Activated T-helper 1 cell treated with anti-CD3 and anti-CD28 coated beads, Interleukin-12 subunit alpha, Interleukin-12 subunit beta, Interleukin-2, Interleukin-4 antibody, amounts not matched to agents 30 ng/mL and 10 ng/mL and 1 ng/mL, durations not matched to agents 14 hours and 24 hours and 36 hours (primary cell): ENCODE measurements at places on chromosomes 6 and 20.

- no peak for DNase-seq
Observed at GRCh38 chr6:39931607-39932006, 2.7 kb downstream of the MOCS1 start.

DNA sequence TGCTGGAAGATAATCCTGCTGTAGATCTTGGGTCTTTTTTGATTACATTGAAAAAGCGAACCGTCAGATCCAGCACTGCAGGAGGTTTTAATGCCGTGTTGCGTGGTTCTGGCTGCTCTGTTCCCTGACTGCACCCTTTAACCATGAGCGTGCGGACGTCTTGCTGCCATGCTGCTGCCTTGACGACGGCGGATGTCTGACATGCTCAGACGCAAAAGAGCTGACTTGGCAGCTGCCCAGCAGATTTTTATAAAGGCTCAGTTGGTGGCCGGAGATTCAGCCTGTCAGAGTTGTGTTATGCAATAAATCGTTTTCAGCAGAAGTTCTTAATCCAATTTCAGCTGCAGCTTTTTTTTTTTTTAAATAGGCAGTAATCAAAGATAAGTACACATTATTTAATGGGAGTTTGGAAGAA, 119.4 kb downstream of the JARID2 start:
- DNase-seq, result no peak

DNA sequence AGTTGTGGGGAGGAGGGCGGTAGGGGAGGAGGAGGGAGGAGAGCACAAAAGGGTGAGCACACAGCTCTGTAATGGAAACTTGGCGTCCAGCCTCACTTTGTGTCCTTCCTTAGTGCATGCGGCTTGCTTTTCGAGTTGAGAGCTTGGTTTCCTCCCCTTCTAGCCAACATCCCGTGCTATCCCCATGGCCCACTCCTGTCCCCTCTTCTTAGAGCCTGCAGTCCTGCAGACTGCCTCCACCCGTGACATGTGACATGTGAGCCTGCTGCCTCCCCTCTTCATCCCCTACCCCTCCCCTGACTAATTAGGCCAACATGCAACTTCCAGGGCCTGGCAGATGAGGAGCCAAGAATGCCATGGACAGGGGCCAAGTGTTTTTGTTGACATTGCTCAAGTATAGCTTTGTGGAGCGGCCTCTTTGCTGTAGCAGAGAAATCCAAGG, 63.2 kb downstream of the SLC24A3 start:
- no peak for DNase-seq

GRCh38 chr6:75467966-75468365, 25.6 kb downstream of the FILIP1 start:
- no peak for DNase-seq

DNA sequence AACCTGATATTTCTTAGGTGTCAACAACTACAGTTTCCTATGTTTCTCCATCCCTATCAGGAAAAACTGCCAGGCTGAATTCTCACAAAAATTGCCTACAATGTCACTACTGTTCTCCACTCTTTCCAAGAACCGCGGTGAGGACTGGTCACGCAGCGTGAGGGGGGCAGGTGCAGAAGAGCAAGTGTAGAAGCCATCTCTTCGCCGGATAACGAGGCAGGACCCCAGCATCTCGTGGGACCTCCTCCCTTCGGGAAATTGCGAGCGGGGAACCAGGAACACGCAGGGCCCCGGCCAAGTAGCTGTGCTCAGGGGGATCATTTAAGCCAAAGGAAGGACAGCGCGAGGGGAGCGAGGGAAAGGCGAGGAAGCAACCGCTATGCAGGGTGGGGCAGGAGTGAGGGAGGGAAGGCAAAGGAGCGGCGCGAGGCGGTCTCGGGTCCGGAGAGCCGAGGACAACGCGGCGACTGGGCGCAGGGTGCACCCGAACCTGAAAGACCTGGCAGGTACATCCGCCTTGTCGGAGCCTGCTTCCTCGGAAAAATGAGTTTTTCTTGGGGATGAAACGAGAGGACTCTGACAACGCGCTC, 559 bp downstream of the APMAP start:
- no peak for DNase-seq

DNA sequence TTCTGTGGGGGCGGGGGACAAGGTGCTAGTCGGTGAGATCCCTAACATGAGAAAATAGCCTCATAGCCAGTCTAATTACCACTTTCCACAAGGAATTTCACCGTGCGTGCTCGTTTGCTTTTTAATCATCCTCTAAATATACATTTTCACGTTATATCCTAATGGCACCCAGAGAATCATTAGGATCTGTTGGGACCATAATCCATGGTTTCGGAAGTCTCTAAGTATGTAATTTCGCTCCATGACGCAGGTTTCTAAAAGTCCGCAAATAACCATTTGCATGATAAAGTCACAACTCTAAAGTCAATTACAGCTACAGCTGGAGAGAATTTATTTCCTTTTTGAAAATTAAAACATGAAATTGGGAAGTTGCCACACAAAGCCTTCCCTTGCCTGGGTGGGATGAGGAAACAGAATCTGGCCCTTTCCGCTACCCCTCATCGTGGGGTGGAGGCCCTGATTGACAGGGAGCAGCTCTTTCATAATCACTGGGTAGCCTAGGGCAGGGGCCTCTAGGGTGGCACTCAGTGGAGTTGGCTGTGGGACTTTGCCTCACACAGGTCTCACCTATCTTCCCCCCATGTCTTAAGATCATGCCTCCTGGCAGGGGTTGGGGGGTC, 81.9 kb downstream of the LRFN2 start:
- DNase-seq, result no peak

DNA sequence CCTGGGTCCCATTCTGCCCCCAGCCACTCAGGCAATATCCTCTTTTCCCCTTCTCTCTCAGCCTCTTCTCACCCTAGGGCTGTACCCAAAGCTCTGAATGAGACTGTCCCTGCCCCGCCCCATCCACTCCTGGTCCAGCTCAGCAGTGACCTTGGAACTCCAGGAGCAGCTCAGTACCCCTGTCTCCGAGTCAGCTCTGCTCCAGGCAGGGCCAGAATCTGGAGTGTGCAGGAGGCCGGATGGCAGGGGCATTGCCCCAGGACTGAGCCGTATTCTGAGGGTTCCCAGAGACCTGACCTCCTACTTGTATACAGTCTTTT, 2.0 kb upstream of the RAET1G start:
- no peak for DNase-seq

DNA sequence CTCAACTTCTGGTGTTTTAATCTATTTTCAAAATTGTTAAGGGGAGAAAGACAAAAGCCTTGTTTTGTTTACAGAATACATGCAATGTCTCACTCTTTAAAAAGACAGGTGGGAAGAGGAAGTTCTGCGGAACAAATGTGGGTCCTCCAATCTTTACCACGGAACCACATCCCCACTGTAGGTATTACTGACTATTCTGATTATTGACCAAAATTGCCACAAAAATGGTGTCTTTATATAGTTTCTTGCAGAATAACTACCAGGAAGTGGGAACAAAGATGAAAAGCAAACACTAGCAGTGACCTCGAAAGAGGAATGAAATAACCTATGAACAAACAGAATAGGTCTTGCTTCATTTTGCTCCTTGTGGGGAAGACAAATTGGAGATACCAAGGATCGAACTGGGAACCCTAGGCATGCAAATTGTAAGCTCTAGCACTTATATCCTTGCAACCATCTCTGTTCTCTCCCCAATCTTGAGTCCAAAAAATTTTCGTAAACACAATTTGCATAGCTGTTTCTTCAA, 106.7 kb downstream of the GPX5 start:
- DNase-seq, result no peak

DNA sequence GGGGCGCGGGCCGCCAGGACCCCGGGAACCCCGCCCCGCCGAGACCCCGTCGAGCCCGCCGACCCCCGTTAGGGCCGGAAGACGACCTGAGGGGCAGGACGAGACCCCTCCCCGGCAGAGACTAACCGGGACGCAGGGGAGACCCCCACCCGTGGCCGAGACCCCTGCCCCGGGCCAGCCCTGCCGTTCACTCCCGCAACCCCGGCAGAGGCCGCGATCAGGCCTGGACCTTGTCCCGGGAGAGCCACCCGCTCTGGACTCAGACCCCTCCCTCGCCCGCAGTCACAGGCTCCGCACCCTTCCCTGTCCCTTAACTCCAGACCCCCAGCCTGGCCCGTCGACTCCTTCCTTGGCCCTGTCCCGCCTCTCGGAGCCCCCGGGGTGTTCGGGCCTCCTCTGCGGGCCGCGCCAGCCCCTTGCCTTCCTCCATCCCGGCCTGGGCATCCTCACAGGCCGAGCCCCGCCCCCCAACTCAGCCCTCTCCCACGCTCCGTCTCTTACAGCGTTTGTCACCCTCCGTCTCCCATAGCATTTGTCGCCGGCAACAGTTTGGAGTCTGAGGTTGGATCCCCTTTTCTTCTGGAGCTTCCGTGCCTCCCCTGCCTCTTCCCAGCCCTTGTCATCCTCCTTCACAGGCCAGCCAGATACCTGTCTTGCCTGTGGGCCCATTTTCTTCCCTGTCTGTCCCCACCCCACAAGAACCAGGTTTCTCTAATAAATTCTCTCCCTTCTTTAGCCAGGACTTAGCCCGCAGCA, 569 bp downstream of the TCEA2 start:
- no peak for DNase-seq

GRCh38 chr20:23347791-23348190, 2.8 kb upstream of the NXT1 start:
- DNase-seq, result no peak

DNA sequence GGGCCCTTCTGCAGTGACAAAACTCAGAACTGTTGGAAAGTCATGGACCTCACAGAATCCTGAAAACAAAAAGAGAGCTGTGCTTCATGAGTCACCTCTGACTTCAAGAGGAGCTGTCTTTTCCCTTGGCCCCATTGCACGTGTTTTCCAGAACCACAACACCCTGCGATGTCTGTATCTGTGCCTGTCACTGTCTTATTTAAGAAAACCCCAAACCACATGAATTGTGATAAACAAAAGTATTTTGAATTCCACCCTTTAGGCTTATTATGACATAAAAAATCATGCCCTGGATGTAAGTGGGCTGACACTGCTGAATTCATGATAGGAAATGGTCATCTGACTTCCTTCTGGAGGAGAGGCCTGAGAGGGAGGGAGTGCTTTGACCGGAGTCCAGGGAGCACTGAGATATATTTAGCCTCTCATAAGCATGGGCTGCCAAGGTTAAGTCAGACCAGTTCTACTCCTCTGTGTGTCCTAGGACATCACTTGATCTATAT, 96.4 kb upstream of the DUSP22 start:
- DNase-seq, result peak; percentile 43

- no peak for DNase-seq
Observed at GRCh38 chr6:138568997-138569396, 69.7 kb upstream of the NHSL1 start.

- DNase-seq, result no peak
Observed at GRCh38 chr6:121539439-121539838, 104.0 kb downstream of the GJA1 start.

DNA sequence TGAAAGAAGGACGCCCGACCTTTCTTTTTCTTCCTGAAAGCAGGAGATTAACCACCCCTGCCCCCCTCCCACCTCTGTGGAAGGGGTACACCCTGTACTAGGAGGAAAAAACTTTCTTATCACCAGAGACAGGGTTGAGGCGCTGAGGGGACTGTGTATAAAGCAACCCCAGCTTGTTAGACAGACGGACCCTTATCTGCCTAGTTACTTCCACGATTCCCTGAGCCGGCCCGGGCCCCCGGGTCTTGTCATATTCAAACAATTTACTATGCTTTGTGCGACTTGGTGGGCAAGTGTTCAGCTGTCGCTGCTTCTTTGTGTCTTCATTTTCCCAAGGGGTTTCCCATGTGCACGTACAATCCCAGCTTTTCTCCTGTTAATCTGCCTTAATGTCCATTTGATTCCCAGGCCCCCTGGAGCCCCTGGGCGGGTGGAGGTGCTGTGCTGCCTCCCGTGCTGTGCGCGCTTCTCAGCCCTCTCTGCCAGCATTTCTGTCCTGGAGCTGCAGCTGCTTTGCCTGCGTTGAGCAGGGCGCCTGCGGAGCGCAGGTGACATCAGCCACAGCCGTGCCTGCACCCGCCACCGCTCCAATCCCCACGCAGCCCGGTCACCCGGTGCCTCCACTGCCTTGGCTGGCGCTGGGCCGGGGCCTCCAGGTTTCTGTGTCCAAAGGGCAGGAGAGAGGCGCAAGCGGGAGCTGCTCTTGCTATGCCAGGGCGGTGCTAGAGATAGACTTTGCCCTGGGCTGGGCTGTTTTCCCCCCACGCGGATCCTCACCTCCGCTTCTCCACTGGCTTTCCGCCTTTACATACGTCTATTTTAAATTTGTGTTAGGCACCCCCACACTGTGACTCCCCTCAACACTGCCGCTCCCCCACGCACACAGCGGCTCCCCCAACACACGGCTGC, 96.2 kb downstream of the TTLL2 start:
- DNase-seq, result no peak

DNA sequence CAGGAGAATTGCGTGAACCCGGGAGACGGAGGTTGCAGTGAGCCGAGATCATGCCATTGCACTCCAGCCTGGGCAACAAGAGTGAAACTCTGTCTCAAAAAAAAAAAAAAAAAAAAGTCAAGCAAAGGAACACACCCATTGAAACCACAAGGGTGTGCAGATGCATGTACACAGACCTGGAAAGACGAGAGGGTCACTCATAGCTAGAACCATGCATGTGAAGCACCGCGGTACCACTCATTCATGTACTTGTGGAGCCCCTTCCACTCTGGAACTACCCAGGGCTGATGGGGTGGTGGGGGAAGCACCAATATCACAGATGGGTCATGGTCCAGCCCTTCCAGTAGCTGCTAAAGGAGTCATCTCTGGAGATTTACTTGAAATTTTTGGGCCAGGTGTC, 7.4 kb upstream of the TJAP1 start:
- DNase-seq, result no peak

DNA sequence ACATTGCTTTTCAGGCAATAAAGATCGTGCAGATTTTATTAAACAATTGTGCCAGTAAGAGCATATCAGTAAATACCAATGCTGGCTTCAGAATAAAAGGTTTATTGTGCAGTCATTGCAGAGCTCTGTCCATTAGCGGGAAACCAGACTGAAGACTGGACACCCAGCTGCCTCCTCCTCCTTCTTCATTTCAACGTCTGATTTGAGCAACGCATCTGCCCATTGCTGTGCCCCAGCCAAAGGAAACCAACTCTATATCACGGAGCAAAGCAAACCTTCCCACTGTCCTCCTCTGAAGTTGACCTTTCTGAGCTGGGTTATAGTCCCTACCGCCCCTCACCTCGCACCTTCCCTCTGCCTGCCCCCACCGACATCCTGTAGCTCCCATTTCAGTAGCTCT, 80.8 kb downstream of the SLC22A23 start:
- DNase-seq, result no peak

GRCh38 chr20:21272279-21272678, 30.9 kb upstream of the XRN2 start:
- no peak for DNase-seq

- DNase-seq, result no peak
Observed at GRCh38 chr6:157283900-157284737, 39.2 kb downstream of the TMEM242 start.

DNA sequence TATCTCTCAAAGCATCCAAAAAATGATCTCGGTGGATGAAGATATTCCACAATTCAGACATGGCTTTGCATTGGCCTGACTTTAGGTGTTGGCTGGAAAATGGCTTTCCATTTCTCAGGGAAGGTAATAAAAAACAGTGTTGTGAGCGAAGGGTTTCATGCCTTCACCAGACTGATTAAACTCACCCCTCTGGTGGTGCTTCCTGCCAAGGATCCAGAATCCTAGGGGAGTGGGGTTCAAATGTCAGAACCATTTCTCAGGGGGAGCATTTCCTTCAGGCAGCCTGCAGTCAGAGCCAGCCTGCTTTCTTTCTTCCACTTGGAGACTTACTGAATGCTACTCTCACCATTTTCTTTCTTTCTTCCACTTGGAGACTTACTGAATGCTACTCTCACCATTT, 45.7 kb upstream of the SMIM28 start:
- no peak for DNase-seq
